ENCODE measurements at places on chromosomes 1 and 21.

- no peak for DNase-seq
These were observed 176.8 kb upstream of the SYT6 start for GRCh38 chr1:114330451-114330983.

DNA sequence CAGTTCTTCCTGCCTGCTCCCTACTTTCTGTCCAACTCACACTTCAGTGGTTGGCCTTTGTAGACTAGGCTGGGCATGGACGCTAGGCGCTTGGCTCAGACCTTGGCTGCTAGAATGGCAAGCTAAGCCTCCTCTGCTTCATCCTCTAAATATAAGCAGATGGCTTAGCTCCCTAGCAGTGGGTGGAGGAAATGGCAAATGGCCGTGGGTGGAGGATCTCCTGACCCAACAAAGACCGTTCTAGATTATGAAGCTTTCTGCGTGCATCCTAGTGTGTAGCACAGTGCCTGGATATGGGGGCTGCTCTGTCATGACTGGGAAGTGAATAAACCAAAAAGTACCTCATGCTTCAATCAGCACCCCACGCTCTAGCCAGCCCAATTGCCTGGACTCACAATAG, 10.4 kb upstream of the ETV3L start:
- no peak for DNase-seq

- DNase-seq = peak; percentile 9
These were observed 821 bp downstream of the PHC2 start for GRCh38 chr1:33429856-33430691.

- DNase-seq = no peak
These were observed 6.3 kb upstream of the RSBN1 start for GRCh38 chr1:113818578-113818977.

GRCh38 chr1:93584261-93585003, 97.2 kb downstream of the BCAR3 start:
- no peak for DNase-seq

DNA sequence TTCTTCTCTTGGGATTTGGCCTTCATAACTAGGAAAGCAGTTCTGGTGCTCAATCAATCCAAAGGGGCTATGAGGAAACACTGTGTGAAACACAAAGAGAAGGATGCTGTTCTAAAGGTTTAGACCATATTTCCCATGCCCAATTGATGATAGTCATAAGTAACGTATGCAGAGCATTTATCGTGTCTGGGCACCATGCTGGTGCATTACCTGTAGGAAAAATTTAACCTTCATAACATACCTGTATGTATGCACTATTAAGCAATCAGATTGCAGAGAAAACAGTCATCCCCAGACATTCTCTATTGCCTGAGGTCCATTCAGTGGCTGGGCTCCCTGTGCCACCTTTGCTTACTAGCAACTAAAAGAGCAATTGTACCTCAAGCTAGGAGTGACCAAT, 381.4 kb downstream of the PLPP3 start:
- DNase-seq = no peak

DNA sequence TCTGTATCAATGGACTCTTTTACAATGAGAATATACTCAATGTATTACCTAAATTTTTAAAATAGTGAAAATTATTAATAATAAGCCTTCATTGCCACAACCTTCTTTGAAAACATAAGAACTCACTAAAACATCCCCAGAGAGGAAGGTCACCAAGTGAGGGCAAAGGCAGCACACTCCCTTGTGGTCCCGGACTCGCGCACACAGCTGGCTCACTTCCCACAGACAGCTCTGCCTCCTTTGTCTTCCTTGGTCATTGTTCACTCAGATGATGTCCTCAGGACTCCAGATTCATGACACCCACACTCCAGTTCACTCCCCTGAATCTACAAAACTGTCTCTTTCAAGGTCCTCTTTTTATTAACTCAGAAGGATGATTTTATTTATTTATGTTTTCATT, 19.2 kb upstream of the UBR4 start:
- no peak for DNase-seq

Measured in stimulated activated CD4-positive, alpha-beta T cell treated with anti-CD3 and anti-CD28 coated beads, TNF-alpha, amount 100 ng/mL, for 4 hours (primary cell).